Activated T-cell treated with anti-CD3 and anti-CD28 coated beads for 48 hours (primary cell): ENCODE measurements at places on chromosomes 3 and 15.

DNA sequence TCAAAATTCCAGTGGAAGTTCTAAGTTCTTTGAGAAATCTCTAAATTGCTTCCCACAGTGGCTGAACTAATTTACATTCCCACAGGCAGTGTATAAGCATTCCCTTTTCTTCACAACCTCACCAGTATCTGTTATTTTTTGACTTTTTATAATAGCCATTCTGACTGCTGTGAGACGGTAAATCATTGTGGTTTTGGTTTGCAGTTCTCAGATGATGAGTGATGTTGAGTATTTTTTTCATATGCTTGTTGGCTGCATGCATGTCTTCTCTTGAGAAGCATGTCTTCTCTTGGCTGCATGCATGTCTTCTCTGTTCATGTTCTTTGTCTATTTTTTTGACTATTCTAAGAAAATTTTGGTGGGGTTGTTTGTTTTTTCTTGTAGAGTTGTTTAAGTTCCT is 499.6 kb upstream of the CCDC54 start:
- DNase-seq: no peak

DNA sequence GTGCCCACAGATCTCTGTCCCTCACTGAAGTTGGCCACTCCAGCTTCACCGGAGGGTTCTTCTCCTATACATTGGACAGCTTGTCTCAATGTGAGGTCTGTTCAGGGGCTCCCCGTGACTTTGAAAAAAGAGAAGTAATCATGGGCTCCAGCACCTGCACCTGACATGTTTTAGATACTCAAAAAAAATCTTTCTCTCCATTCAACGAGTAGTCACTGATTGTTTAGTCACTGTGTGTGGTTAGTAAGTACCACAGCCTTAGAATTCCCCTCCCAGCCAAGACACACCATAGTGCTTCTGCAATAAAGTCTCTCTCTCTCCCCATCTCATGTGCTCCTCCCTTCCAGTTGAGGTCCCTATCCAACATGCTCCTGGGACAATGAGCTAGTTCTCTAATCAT is 18.6 kb downstream of the CCR9 start:
- DNase-seq: no peak

DNA sequence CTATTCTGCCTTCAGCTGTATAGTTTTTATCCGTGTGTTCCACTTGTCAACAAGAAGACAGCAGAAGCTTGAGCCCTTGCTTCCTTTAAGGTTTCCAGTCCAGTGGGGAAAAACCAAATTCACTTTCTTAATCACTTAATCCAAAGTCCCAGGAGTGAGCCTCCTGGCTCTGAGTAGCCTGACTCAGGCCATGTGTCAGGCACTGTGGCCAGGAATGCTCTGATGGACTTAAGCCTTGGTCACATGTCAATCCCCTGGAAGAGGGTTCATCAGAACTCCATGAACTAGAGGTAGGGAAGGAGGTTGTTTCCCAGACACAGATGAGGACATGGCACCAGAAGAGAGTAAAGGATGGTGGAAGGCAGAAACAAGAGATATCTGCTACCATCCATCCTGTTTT is 8.8 kb downstream of the VIPR1 start:
- no peak for DNase-seq

GRCh38 chr3:191269289-191270085 is 59.7 kb upstream of the CCDC50 start:
- no peak for DNase-seq
